ENCODE measurements at places on chromosomes 3 and 15.

DNA sequence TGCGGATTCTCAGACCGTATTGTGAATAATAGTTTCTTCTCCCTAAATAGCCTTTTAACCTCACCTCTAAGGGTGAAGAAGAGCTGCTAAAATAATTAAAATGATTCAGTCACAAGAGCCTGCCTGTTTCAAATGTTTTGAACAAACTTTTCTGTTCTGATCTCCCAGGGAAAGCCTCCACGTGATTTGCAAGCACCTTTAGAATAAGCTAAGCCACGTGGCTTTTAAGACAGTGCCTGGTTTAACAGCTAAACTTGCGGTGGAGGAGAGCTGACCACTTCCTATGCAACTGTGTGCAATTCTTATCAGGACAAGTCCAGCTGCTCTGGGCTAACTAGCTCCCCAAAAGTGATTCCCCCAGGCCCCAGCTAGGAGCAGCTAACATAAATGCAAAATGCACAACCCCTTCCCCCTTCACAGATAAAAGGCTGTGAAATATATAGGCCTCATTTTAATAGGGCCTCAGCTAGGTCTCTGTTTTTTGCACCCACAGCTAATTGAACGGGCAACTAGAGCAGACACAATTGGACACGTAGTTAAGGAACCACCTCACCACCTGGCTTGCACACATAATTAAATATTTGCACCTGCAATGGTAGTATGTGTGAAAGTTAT, 401.2 kb upstream of the NR2F2 start:
- no peak for DNase-seq

DNA sequence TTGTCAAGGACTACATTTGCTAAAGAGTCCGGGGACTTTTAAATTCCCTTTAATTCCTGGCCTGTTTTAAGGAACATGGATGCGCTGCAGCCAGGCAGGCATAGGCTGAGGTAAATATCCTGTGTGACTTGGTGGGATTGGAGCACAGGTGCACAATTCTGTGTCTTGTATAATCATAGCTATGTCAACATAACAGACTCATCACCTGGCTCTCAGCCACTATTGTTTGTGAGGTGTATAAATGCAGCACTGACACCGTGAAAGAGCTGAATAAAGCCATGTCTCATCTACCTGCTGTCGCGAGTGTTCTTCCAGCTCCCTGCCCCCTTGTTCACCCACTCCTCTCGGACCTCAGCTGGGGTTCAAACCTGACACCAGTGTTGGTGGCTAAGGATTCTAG, 109.7 kb downstream of the MFSD1 start:
- DNase-seq: no peak

DNA sequence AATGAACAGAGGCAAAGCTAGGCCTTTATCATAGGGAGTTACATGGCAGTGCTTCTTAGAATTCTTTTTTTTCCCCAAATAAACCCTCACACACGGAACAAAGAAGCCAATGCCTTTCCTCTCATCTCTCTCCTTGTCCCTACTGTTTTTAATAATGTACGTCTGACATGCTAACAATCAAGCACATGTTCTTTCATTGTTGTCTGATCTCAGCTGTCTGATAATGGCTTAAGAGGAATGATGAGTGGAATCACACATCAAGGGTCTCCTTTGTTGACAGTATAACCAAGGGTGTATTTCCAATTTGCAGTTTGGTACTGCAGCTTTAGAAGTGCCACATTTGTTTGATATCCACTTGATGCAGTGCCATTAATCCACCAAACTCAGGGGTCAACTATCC, 34.8 kb upstream of the EPHA3 start:
- DNase-seq: no peak

- no peak for DNase-seq
These were observed 11.1 kb downstream of the ISLR start for GRCh38 chr15:74184582-74185091.

DNA sequence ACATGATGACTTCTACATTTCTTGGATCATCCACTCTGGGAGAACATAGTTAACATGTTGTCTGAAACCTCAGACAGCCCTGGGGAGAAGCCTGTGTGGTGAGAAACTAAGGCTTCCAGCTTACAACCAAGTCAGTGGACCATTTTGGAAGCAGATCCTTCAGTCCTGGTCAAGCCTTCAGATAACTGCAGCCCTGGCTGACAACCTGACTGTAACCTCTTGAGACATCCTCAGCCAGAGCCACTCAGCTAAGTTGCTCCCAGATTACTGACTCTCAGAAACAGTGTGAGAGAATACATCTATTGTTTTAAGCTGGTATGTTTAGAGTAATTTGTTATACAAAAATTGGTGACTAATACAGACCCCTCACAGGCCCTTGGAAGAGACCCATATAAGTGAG, 50.9 kb upstream of the KPNA4 start:
- no peak for DNase-seq

DNA sequence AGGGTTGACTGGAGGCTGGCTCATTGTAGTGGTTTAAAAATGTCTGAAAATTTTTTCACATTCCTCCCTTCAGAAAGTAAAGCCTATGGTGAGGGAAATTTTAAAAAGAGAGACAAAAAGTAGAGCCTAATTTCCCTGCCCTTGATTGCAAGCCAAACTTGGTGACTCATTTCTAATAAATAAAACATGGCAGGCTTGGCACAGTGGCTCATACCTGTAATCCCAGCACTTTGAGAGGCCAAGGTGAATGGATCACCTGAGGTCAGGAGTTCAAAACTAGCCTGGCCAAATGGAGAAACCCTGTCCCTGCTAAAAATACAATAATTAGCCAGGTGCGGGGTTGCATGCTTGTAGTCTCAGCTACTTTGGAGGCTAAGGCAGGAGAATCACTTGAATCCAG, 18.9 kb upstream of the ARRDC4 start:
- no peak for DNase-seq

- no peak for DNase-seq
These were observed 23.5 kb downstream of the EXOG start for GRCh38 chr3:38519651-38520050.

GRCh38 chr3:155791190-155791589, 14.9 kb downstream of the C3orf33 start:
- no peak for DNase-seq

DNA sequence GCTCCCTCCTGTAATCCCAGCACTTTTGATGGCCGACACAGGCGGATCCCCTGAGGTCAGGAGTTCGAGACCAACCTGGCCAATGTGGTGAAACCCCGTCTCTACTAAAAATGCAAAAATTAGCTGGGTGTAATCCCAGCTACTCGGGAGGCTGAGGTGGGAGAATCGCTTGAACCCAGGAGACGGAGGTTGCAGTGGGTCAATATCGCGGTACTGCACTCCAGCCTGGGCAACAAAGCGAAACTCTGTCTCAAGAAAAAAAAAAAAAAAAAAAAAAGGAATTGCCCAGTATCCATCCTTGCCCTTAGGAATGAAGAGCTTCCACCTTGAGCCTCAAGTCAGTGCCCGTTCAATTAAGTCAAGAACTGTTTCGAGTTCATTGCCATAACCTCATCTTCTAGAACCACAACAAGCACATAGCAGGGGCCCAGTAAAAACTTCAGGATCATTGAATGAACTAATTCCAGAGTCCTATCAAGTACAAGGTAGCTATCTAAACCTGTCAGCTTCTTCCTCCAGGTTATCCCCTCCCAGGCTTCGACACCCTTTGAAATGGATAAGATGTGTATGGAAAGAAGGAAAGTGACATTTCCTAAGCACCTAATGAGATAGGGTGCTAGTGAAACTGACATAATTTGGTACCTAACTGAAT, 826 bp downstream of the DBR1 start:
- DNase-seq: no peak

DNA sequence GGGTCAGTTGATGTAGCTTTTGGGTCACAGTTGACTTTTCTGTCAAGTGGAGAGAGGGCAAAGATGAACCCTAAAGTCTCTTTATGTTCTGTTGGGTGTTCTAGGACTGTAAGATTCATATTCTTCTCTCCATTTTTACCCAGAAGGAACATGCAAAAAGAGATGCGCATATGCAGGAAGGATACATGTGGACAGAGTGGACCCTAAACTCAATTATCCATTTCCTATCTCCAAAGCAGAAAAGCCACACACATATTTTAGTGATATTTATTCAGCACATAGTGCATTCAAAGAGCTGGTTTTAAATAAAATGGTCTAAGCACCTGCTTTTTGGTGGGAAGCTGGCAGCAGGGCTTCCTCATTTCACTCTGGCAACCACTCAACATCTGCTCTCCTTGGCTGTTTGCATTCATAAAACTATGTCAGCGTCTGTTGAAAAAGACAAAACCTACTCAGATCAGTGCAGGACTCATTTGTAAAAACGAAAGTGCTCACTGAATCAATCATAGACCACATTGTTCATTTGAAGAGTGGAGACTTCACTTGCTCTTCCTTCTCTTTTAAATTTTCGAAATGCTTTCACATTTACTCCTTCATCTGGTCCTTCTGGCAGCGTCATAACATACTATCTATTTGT, 96.6 kb downstream of the SEMA6D start:
- no peak for DNase-seq

- no peak for DNase-seq
These were observed 44.6 kb upstream of the SATB1 start for GRCh38 chr3:18469775-18470174.

- DNase-seq: no peak
These were observed 3.0 kb upstream of the SHC4 start for GRCh38 chr15:48966595-48967301.

- no peak for DNase-seq
These were observed 275.0 kb upstream of the CHRM5 start for GRCh38 chr15:33693166-33693800.

DNA sequence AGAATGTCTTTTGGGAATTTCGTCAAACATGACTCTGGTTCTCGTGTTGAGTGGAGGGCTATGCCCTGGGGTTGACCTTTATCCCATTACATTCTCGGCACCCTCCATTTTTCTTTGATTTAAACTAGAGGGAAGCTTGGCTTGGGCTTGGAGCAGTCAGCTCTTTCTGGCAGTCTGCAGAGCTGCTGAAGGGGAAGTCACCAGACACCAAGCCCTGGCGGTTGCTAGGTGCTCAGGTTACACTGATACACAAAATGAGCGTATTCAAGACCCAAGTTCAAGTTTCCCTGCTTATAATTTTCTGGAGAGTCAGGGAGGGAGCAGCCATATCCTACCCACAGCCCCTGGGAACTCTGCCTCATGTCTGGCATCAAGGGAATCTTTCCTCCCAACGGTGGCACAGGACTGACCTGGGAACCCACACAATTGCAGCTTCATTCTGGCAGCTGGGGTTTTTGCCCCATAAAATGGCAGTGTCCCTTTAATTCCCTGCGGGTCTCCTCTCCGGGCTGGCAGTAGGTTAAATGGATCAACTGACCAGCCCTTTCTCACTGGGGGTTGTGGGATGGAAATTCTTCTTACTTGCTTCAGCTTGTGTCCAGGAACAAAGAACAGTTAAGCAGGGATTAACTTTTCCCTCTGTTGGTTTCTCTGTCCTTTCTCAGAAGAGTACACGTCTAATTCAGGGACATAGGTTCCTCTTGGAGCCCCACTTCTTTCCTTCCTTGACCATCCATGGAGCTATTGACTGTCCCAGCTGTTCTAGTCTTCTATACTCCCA, 110.0 kb upstream of the DLG1 start:
- no peak for DNase-seq

- DNase-seq: no peak
These were observed 21.1 kb downstream of the C3orf62 start for GRCh38 chr3:49255718-49256511.

- no peak for DNase-seq
These were observed 299.3 kb downstream of the SHQ1 start for GRCh38 chr3:72548981-72549380.

DNA sequence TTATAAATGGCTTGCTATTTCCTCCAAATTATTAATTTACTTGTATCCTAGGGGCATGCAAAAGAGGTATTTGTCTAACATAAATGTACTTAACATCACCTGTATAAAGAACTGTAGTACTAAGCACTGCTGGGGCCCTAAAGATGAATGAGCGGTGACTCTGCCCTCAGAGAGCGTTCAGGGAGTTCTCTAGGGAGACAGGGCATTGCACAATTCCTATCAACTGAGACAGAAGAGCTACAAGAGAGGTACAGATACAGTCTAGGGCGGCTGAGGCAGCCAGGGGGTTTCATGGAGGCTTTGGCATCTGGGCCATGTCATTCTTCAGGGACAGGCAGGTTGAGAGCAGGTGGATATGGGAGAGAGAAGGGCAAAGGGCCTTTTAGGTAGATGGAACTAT, 39.9 kb upstream of the PARL start:
- DNase-seq: no peak

GRCh38 chr15:94887391-94887790, 656.0 kb downstream of the MCTP2 start:
- DNase-seq: no peak

DNA sequence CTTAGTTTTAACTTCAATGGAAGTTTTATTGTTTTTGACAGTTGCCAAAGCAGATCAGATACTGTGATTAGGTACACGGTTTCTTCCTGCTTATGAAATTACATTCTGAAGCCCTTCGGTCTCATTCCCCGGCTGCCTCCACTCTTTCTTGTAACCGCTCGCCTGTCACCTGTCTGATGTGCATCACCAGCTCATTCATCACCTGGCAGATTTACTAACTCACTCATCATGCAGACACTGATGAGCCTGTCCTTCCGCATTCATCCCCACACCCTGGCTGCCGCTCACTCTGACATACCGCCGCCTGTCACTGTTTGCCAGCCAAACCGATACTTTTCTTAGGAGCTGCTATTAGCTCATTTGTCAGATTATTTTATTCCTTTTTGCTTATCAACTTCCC, 82.8 kb upstream of the NSMCE3 start:
- no peak for DNase-seq

- DNase-seq: no peak
These were observed 21.4 kb downstream of the SCG3 start for GRCh38 chr15:51702710-51703109.

GRCh38 chr15:73902121-73903020, 23.9 kb upstream of the LOXL1 start:
- DNase-seq: no peak

- no peak for DNase-seq
These were observed 98.2 kb upstream of the DCBLD2 start for GRCh38 chr3:98999675-99000074.

DNA sequence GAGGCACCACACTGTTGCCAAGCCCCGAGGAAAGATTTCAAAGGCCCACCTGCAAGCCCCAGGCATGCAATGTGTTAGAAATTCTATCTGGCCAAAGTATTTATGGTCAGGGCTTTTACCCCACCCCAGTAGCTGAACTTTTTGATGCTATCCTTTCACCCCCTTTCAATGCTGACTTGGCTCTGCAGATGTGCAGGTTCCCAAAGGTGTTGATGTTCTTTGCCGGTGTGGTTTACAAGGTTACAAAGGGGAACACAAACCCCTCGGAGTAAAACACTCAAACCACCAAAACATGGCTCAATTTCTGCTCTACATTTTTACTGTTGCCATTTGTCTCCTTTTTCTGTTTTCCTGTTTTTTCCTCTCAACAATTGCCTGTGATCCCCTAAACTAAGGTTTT, 145.4 kb upstream of the BNIP2 start:
- no peak for DNase-seq
